ENCODE measurements at places on chromosomes 6 and 20.
A peak's percentile ranks its signal among the peaks of the same experiment; 100 is the strongest.

- no peak for DNase-seq
Observed at GRCh38 chr20:21074605-21075336, 31.4 kb downstream of the LINC00237 start.

GRCh38 chr6:30813631-30814145 is 69.3 kb upstream of the IER3 start:
- no peak for DNase-seq

DNA sequence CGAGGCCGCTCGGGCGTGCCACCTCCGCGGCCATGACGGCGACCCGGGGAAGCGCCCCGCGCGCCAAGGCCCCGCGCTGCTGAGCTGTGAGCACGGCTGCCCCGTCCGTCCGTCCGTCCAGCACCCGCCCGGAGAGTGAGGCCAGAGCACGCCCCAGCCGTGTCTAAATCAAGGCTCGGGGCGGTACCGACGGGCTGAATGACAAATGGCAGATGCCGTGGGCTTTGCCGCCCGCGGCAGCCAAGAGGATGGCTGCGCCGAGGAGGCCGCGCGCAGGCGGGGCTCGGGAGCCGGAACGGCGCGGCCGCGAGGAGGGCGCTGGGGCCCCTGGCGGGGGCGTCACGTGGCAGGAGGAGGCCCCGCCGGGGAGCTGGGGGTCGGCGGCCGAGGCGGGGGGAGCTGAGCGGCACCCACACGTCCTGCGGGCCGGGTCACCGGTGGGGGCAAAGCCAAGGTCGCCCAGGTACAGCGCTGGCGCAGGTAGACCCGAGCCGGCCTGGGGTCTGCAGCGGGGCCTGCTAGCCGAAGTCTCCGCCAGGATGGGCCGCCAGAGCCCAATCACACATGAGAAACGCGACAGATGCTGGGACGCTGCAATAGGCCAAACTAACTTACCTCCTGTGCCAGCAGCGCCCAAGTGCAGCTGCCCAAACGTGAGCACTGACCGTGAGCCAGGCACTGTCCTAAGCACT is at the start of gene PLAGL1:
Gene PLAGL1, minus strand, starts transcription at position 140 of the 692 bp plus-strand sequence. CDS start 60,123 bp downstream, outside the sequence.
- peak; percentile 50 for DNase-seq

- DNase-seq = no peak
Observed at GRCh38 chr6:13830803-13831202, 16.4 kb upstream of the MCUR1 start.

GRCh38 chr6:56637640-56638039 is 5.0 kb downstream of the DST start:
- DNase-seq = no peak

Measured in mesothelial cell of epicardium (in vitro differentiated cells).